Islet precursor cell (in vitro differentiated cells): ENCODE measurements at places on chromosomes 7 and 10.

GRCh38 chr7:6234384-6234783 lies 38.0 kb downstream of the CYTH3 start:
- no peak for DNase-seq

GRCh38 chr7:92313055-92313454 lies 67.3 kb downstream of the ANKIB1 start:
- no peak for DNase-seq

DNA sequence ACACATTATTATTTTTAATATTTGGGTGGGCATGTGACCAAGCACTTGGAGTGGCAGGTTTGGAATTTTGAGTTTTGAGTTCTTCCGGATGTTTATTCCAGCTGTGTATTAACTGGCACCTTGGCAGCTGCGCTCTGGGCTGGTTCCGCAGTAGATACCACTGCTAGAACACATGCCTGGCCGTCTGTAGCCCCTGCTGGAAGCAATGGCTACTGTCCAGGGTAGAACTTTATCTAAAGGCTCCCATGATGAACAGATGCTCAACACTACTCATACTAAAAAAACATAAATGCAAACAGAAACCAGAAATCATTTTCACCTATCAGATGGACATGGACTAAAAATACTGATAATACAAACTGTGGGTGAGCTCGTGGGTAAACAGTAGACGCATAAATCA lies 19.4 kb upstream of the SH3PXD2A start:
- no peak for DNase-seq

DNA sequence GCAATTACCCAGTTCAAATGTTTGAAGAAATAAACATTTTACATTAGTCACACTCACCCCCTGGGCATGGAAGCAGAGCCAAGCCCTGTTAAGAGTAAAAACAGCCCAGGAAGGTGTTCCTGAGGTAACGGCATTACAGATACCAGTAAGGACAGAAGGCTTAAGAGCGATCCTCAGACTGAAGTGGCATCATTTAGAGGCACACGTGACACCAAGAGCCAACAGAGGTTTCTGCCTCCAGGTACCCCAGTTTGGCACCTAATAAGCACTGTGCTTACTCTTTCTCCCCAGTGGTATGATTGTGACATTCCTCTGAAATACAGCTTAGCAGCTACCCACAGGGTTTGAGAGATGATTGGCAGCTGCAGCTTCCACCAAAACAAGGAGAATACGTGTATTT lies 17.2 kb downstream of the MMS19 start:
- peak; percentile 49 for DNase-seq

DNA sequence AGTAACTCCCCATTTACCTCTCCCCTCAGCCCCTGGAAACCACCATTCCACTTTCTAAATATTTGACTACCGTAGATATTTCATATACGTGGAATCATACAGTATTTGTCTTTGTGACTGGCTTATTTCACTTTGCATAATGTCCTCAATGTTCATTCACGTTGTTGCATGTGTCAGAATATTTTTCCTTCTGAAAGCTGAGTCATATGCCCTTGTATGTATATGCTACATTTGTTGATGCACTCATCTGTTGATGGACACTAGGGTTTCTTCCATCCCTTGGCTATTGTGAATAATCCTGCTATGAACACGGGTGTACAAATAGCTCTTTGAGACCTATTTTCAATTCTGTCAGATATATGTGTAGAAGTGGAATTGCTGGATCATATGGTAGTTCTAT lies 25.8 kb upstream of the TSPAN13 start:
- no peak for DNase-seq

DNA sequence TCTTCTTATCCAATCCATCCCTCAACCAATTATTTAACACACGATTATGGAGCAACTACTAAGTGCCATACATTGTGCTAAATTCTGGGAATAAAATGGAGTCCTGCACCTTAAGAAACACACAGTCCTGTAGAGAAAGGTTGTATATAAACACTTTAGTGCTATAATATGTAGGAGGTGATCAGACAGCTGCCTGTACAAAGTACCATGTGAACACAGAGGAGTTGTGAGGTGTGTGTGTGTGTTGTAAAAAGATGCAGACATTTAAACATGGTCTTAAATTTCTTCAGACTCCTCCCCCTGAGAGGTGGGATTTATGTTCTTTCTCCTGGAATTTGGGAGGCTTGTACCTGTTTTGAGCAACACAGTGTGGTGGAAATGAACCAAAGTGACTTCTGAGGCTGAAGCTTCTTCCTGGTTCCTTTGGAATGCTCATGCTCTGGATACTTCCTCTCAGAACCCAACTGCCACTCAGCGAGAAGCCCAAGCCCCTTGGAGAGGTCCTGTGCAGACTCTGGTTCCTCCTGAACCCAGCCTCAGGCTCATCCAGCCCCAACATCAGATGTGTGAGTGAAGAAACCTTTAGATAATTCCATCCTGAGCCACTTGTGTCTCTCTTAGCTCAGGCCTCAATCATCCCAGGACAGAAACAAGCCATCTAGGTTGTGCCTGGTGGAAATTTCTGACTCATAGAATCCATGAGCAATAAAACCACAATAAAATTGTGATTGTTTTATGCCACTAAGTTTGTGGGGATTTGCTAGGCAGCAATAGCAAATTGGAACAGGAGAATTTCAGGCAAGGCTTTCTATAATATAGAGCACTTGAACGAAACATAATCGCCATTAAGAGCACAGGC lies 161.2 kb upstream of the FAM3C start:
- DNase-seq = no peak

DNA sequence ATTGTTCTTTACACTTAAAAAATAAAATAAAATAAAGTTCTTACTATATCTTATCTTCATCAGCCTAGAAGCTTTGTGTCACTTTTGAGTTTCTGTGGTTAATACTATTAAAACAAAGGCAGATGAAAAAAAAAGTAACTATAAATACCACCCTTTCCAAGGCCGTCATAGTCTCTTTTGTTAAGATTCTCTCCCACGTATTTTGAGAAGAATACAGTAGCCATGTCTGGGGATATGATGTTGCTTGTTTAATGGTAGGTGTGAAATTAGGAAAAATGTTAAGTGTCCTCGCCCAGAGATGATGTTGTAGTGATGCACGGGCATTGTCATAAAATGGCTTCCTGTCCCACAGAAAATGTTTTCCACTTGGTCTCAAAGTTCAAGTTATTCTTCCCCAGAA lies 223.9 kb downstream of the NEBL start:
- no peak for DNase-seq

- no peak for DNase-seq
Observed at GRCh38 chr10:17578603-17579002, 38.6 kb downstream of the HACD1 start.

GRCh38 chr10:72276421-72277339 lies 3.0 kb downstream of the DDIT4 start:
- DNase-seq = peak; percentile 69

- DNase-seq = no peak
Observed at GRCh38 chr10:44913350-44914081, 2.4 kb downstream of the TMEM72 start.

DNA sequence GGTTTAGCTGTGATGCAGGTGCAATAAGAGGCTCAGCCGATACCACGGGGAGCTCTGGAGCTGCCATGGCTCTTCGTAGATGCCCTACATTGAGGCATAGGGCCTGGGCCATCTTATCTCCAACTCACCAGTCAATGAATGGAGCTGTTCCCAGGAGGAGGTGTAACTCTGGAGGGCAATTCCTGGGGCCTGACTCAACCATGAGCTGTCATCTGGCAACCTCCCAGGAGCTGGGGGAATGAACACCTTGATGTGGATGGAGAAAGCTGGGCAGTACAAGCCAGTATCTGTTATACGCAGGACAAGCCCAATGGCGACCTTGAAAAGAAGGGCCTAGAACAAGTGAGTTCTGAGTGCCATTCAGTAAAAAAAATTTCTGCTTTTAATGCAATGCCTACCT lies 224.0 kb upstream of the PLXDC2 start:
- peak; percentile 80 for DNase-seq

GRCh38 chr7:48011323-48011722 lies 17.6 kb downstream of the SUN3 start:
- no peak for DNase-seq

GRCh38 chr7:91443862-91444261 lies 179.6 kb downstream of the FZD1 start:
- DNase-seq = no peak

- peak; percentile 50 for DNase-seq
Observed at GRCh38 chr7:96827701-96828100, 118.1 kb upstream of the SEM1 start.

DNA sequence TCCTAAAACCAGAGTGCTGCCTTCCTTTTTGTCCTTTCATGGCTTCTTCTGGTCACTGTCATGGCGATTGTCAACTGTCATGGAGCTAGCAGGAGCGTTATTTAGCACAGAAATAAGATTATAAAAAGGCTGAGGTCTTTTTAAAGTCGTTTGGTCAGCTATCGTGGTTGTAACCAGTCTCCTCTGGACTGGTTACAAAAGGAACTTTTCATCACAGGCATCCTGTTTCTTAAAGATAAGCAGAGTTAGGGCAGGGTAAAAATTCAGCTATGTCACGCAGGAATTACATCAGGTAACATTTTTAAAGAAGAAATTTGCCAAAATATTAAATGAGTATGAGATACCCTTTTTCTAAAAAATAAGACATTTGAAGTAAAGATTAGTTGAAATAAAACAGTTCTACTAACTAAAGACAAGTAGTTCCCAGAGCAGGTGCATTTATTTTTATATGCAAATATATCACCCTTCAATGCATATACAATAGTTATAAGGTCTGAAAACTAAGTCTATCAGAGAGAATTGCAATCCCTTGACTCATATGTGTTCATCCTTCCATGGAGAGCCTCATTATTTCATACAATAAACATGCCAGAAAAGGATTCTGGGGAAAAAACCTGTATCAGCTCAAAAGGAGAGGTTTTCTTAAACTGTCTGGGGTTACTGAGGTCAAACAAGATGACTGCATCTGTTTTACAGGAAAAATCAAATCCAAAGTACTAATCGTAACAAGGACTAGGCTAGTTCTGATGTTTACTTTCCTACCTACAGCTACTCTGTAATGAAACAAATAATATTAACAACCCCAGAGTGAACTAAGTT lies 20.9 kb downstream of the FAM24A start:
- no peak for DNase-seq

DNA sequence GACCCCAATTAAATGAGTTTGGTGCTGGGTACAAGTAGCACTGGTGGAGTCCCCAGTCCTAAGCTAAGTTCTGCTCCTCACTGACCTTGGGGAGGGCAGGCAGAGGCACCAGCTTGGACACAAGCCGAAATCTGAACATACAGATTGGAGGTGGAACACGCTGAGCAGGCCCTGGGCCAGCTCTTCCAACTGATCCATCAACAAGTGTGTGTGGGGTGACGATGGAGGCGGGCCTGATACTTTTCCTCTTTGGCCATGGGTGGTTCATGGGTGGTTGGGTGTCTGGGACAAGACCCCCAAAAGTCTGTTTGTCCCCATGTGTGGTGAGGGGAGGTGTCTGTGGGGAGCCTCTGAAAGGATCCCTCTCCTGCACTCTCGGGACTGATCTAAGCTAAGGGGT lies 1.9 kb downstream of the ADCYAP1R1 start:
- no peak for DNase-seq

GRCh38 chr7:35723011-35723410 lies 28.1 kb upstream of the HERPUD2 start:
- DNase-seq = no peak

GRCh38 chr10:123582084-123582989 lies 83.8 kb upstream of the GPR26 start:
- DNase-seq = peak; percentile 90

GRCh38 chr10:79400146-79401004 lies 45.0 kb downstream of the ZCCHC24 start:
- peak; percentile 73 for DNase-seq

- DNase-seq = no peak
Observed at GRCh38 chr7:149385195-149385950, 75.5 kb downstream of the ZNF777 start.

GRCh38 chr7:99089914-99090629 lies 53.8 kb downstream of the SMURF1 start:
- no peak for DNase-seq

- no peak for DNase-seq
Observed at GRCh38 chr10:54125098-54125747, 675.8 kb downstream of the PCDH15 start.

DNA sequence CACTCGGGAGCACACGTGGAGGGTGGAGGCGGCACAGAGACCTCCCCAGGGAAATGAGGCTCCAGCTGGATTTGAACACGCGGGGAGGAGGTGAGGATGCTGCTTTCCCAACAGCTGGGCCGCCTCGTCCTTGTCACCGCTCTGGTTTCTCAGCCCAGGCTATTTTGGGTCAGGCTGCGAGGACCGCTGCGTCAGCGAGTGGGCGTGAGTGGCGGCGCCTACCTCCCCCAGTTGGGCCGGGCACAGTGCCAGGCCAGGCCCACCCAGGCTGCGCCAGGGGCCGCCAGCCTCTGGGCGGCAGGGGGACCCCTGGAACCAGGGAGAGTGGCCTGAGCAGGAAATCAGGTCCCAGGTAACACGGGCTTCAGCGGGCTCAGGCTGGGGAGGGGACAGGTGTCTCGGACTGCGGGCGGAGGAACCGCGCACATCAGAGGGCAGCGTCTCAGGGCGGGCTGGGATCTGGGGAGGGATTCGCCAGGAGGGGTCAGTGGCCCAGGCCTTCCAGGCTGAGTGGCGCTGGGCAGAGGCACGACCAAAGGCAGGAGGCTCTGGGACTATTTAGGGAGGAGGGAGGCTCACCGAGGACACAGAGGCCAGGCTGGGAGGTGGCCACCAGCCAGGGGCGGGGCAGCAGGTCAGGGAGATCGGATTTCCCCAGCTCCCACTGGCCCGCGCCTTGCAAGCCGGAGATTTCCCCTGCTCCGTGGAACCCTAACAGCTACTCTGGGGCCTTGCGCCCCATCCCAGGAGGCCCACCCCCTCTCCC lies 125.2 kb upstream of the RET start:
- DNase-seq = peak; percentile 79

GRCh38 chr7:3404501-3404900 lies 103.4 kb downstream of the SDK1 start:
- DNase-seq = no peak

DNA sequence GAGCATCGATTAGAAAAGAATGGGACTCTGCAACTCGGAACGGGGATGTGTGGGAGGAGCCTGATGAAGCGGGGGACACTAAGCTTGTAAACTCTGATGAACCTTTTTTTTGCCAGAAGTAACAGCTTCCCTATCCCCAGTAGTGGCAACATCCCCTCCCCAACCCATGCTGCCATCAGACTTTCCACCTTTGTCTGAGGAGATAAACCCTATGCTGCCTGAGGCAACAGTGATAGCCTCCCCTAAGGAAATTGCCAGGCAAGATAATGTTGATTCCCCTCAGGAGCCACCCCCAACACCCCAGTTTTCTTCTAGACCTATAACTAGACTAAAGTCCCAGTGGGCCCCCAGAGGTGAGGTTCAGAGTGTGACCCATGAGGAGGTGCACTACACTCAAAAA lies 173.7 kb downstream of the AKR1D1 start:
- no peak for DNase-seq

DNA sequence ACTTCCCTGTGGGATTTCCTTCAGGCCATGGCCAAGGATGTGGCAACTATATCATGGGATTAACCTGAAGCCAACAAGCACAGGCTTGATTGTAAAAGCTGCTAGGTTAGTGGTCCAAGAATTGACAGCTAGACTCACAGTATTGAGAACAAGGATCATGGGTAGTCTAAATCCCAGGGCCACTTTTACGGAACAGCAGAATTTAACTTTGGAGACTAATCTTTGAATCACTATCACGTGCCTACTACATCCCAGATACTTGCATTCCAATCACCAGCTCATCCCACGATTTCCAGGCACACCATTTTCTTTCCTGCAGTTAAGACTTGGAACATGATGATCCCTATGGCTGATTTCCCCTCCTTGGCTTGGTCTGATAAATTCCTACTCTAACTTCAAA lies 65.6 kb upstream of the ADO start:
- no peak for DNase-seq
